ENCODE measurements at places on chromosomes 4 and X.

DNA sequence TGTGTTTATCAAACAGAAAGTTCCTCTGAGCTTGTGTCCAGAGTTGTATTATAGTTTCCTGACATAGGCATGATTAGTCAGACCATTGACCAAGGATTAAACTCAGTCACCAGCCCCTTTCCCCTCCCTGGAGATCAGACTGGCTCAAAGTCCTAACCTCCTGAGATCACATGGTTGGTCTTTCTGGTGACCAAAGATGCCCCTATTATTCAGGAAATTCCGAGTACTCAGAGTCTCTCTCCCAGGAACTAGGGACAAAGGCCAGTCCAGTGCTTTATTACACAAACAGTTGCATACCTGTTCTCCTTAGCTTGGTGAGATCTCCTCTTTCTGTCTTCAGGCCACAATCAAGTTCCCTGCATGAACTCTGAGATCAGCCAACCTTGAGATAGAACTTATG, 14.5 kb upstream of the ENPP6 start:
- no peak for DNase-seq

GRCh38 chrX:40169193-40170101, 71.7 kb upstream of the BCOR start:
- DNase-seq = peak; percentile 65

DNA sequence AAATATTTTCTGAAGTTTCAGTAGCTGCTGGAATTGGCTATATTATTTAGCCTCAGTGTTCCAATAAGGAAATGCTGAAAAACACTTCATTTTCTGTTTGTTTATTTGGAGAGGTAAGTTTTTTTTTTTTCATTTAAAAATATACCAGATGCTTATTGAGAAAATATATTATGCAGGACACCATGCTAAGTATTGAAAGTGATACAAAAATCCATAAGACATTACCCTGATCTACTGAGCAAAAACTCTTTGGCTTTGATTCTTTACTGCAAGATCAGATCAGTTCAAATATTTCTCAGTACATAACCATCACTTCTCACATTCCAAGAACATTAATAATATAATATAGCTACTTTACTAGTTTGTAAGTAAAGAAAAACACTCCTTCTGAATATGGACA, 123.4 kb upstream of the PACRGL start:
- no peak for DNase-seq

- no peak for DNase-seq
These were observed 8.0 kb upstream of the KCNE5 start for GRCh38 chrX:109632906-109633504.

- DNase-seq = peak; percentile 13
These were observed 26.3 kb downstream of the RTL5 start for GRCh38 chrX:72105436-72105835.

GRCh38 chr4:88570001-88570400, 22.3 kb upstream of the HERC3 start:
- DNase-seq = no peak
